Common myeloid progenitor, CD34-positive (primary cell): ENCODE measurements at places on chromosomes 6 and 20.

DNA sequence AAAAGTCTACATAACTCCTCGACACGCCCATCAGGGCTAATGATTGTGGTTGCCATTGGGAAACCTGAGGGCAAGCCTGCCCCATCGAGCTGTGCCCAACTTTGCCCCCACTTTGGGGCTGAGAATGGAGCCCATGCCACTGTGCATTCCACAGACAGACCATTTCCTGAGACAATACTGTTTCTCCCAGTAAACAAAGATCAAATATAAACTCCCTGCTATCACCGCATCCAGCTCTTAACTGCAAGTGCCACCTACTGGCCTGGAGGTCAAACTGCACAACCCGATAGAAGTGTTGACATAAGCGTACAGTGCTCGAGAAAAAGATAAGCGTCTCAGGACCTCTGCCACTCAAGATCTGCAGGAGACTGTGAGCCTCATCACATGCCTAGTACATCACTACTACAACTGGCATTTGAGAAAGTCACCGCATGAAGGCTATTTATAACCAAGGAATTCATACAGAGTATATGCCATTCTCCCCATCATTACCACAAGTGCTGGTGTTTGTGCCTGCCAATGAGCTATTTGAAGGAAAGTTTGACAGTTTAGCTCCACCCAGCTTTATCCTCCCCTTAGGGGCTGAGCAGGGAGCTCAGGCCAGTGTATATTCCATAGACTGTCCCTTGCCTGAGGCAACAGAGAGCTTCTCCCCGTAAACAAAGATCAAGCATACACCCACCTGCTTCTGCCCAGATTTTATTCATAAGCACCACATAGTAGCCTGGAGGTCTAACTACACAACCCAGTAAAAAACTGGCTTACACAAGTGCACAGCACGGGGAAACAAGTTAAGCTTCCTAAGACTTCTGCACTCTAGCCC lies 4.5 kb upstream of the DEFB126 start:
- no peak for DNase-seq

GRCh38 chr6:37831457-37831856 lies 11.9 kb downstream of the ZFAND3 start:
- no peak for DNase-seq

GRCh38 chr6:7579851-7580250 lies 10.1 kb upstream of the SNRNP48 start:
- DNase-seq, result no peak

- no peak for DNase-seq
Measured at GRCh38 chr20:58480551-58481336, 34.5 kb downstream of the APCDD1L start.

DNA sequence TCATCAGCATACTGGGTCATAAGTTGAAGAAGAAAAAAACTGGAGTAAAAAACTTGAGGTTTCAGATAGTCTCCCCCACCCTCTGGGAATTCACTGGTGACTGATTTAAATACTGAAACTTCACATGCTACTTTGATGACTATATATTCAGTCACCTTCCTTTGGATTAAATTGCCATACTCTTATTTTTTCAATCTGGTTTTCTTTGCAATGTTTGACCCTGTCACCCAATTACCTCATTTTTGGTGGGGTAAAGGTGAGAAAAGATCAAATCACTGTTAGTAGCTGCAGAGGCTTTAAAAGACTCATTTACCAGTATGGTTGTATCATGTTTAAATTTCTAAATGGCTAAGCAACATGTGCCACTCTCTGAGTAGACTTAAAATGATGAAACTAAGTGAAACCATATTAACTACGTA lies 862.7 kb upstream of the FLRT3 start:
- DNase-seq, result no peak

DNA sequence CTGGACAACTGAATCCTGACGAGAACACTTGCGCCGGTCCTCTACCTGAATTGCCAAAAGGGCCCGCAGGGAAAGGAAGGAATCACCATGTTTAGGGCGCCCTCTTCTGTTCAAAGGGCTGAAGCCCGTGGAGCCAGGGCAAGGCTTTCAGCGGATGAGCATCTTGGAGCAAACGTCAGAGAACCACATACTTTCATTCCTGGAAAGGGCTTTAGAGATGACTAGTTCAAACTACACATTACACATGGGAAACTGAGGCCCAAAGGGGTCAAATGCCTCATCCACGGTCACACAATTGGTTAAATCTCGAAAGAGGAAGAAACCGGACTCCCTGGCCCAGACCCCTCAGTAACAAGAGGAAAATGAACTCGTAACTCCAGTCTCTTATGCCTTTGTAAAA lies 11.5 kb upstream of the ZNF133 start:
- DNase-seq, result peak; percentile 73

DNA sequence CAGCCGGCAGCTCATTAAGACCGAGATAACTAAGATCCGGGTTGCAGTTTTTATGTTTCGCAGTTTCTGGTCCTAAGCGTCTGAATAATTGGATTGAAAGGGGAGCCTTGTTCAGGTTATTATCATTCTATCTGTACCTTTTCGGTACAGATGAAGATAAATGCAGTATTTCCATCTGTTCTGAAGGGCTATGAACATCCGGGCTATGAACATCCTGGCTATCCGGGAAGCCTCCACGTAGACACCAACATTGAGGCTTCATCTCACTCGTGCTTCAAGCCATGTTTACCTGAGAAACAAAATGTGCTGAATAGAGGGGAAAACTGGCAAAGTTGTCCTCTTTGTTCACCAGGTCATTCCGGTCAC lies 399 bp upstream of the REPS1 start:
- no peak for DNase-seq

GRCh38 chr6:134315974-134316441 lies 1.9 kb downstream of the SGK1 start:
- DNase-seq, result peak; percentile 28
